ENCODE measurements at places on chromosomes 12 and 14.
A peak's percentile ranks its signal among the peaks of the same experiment; 100 is the strongest.

DNA sequence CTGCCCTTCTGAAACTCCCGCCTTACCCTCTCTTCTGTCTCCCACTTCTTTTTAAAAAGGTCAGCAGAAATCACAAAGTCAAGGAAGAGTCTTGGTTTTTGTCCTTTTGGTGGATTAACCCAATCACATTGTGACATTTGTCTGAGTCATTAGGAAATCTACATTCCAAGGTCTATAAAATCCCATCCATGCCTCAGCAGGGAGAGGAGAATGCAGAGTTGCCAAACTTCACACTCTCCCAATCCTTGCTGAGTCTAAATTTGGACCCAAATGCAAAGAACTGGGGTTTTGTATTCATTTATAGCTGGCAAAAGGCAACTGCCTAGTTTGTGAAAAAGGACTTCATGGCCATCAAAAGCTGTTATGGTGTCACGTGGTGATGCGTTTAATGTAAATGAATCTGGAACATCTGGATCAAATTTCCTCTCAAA is 67.9 kb downstream of the TMEM30B start:
- no peak for DNase-seq

- no peak for DNase-seq
Observed at GRCh38 chr14:90319173-90319572, 12.6 kb downstream of the NRDE2 start.

DNA sequence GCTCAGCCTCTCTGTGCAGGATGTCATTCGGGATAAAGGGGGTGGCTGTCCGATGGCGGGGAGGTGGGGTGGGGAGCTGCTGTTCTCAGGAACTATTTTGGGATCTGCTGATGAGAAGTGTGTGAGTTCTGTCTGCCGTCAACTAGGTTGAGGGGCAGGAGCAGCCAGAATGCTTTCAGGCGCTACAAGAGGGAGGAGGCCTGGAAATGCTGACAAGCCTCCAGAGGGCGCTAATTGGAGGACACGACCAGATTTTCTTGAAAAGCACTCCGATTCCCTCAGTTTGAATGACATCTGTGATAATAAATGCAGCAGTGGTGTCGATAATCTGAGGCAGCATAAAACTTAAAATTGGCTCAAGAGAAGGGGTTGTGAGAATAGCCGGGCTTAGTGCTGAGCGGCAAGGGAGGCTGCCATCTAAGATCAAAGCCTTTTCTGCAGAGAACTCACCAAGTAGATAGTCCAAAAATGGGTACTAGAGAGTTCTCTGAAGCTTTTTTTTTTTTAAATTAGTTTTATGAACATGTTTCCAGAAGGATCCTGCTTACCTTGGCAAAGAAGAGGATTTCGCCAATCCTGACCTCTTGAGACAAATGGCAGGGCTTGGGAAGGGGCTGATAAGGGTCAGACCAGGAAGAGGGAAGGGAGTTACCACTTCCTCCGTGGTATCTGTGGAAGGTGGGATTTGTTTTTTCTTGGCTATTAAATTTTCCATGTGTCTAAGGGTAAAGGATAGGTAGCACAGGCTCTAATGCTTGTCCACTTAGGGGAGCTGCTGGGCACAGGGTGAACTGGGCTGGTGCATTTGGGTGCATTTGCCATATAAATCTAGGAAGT is 94.4 kb downstream of the CRACR2A start:
- DNase-seq: peak; percentile 8

DNA sequence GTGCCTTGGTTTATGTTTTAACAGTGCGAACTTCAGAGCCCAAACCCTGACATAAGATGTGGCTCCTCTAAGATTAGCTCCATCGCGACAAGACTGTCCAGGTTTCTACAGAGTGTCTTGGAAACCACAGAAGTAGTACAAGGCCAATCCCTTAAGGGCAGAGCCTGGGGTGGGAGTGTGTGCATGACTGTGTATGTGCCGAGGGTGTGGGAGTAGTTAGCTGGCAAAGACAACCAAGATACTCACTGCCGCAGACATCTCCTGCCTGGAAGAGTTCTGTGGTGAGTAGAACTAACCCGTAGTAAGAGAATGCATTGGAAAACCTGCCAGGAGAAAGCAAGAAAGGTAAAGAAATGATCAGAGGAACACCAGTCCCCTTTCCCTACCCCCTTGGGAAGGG is 54.1 kb downstream of the DAO start:
- no peak for DNase-seq

DNA sequence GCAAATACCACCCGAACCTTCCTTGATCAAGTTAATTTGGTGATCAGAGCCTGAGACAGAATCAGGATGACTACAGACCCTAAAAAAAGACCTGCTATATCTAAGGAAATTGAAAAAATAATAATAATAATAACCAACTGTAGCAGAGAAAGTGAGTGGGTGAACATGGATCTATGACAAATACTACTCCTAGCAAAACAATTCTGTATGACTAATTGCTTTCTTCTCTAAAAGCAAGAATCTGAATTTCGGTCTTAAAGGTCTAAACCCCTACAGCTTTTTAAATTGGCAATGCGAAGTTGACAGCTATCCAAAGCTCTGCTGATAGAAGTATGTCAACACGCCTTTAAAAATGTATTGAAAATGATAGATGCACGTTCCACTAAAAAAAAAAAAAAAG is 102.2 kb downstream of the PRKAB1 start:
- DNase-seq: no peak

- no peak for DNase-seq
Observed at GRCh38 chr12:67989184-67989920, at the start of gene IFNG-AS1. IFNG-AS1 (plus strand) TSS chr12:67989447.

DNA sequence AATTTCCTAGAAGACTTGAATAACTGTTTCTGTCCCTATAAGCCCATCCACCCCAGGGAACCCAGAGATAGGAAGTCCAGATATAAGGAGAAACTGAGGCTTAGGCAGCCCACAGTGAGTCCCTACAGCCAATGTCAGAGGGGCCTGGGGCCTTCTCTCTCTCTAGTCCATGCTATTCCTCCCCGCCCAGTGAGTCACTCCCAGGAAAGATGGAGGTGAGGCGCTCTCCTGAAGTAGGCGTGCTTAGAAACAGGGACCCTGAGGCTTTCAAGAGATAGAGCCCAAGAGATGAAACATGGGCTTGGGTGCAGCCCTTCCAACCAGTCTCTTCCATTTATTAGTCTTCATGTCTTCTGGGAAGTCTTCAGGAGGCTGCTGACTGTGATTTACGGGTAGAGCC is 2.3 kb upstream of the SMUG1 start:
- no peak for DNase-seq

GRCh38 chr14:86892152-86892956 is 1100.6 kb downstream of the GALC start:
- no peak for DNase-seq

DNA sequence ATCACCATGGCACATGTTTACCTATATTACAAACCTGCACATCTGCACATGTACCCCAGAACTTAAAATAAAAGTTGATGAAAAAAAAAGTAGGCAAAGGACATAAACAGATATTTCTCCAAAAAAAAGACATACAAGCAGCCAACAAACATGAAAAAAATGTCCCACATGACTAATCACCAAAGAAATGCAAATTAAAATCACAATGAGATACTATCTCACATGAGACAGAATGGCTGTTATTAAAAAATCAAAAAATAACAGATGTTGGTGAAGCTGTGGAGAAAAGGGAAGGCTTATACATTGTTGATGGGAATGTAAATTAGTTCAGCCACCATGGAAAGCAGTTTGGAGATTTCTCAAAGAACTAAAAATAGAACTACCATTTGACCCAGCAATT is 68.0 kb upstream of the FAR2 start:
- DNase-seq: no peak

GRCh38 chr12:94686834-94687628 is 36.7 kb upstream of the TMCC3 start:
- DNase-seq: no peak

- DNase-seq: no peak
Observed at GRCh38 chr14:71141701-71142374, 234.6 kb downstream of the PCNX1 start.

GRCh38 chr14:68607081-68607866 is 185.6 kb downstream of the ZFP36L1 start:
- DNase-seq: no peak

DNA sequence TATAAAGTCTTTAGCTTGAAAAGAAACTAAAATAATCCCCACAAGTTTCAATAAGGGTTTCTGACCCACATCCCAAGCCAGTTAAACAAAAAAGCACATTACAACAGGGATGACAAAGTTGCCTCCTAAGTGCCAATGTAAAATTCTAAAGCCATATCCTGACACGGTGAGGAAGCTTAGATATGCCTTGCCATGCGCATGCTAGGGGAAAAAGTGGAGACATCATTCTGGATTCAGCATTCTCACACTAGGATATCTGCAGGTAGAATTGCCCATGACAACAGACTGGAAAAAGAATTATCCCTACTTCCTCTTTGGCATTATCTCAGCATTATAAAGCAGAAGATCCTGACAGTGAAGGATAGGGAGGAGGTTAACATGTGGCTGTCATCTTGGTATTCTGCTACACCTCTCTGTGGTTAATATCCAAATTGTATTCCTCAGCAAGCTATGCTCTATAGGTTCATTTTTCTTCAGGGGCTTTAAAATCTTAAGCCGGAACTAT is 4.9 kb downstream of the DUSP6 start:
- no peak for DNase-seq

DNA sequence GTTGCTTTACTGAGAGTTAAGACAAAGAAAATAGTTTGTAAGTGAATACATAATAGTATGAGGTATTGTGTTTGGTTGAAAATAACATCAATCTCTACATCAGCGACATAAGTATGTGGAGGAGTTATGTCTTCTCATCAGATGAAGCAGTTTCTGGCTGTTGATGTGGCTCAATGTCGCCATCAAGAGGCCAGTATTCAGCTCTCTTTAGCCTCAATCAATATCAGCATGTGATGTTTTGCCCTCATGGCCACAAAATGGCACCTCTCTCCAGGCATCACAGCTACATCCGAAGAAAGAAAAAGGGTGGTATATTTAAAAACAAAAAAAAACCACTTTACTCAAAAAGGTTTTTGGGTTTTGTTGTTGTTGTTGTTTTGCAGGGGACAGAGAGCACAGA is 302.3 kb upstream of the TMEM132C start:
- no peak for DNase-seq

GRCh38 chr12:98408681-98409080 is 106.7 kb upstream of the TMPO start:
- DNase-seq: no peak

GRCh38 chr12:93379981-93380361 is 2.2 kb downstream of the NUDT4 start:
- no peak for DNase-seq

- DNase-seq: no peak
Observed at GRCh38 chr12:42617622-42618021, 28.1 kb upstream of the PRICKLE1 start.

- no peak for DNase-seq
Observed at GRCh38 chr14:99407416-99407815, 73.2 kb downstream of the SETD3 start.

GRCh38 chr12:47079468-47079980 is at the start of the genes AMIGO2 and PCED1B:
AMIGO2 (minus strand) TSS chr12:47079959; CDS start chr12:47079002, 957 bp downstream.
PCED1B (plus strand) TSS chr12:47079621; CDS start chr12:47235064, 155,443 bp downstream.
- peak; percentile 84 for DNase-seq

DNA sequence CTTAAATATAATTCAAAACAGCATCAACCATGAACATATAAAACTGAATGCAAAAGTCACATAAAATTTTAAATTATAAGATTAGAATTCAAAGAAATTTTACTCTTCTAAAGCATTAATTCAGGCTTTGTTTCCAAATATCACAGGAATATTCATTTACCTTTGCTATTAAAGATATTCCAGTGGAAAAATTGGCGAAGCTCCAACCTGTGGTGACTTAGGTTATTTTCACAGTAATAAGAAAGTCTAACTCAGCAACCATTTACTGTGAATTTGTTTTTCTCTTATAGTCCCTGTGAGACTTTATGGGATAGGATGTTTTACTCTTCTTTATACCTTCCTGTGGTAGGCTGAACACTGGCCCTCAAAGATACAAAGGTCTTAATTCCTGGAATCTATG is 3.2 kb downstream of the WDR89 start:
- DNase-seq: no peak

- DNase-seq: no peak
Observed at GRCh38 chr12:57380300-57380699, 50.5 kb downstream of the R3HDM2 start.

DNA sequence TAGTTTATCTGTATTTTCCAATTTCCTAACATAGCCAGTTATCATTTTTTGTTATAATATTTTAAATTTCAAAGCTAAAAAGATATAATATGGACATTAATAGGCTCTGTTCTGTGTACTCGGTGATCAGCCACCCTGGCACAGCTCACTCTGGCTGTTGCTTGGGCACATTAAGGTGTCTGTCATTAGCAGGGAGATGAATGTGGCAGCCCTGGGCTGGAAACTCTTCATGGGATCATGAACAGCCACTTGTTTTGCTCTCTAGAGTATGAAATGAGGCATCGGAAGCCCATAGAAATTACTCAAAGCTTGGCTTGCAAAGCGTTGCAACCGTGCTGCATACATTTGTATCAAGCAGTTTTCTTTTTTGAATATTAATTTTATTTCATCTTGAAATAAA is 233.2 kb downstream of the DACT1 start:
- no peak for DNase-seq

GRCh38 chr12:94648578-94648977 is 1.8 kb downstream of the TMCC3 start:
- DNase-seq: no peak

GRCh38 chr12:26133521-26133920 is 8.7 kb upstream of the BHLHE41 start:
- DNase-seq: no peak

DNA sequence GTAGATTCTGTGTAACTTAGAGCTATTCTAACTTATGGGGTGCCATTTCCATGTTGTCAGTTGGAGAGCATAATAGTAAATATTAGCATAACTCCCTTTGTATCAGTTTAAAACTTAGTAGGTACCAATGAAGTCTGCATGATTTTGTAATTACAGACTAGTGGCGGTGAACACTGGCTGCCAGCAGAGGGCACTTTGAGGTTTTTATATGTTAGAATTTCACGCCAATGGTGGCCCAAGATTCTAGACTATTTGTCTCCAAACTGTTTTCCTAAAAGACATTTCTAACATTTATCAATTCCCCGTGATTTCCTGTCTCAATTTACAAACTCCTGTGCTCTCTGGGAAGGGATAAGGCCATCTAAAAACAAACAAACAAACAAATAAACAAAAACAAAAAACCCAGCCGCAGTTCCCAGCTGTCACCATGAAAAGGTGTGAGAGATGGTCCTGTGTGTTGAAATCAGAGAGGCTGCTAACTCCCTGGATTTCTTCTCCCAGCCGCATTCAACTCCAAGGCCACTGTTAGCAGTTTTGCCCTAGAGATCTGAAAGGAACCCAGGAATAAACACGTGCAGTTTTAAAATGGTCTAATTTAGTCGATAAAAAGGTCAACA is 57.6 kb downstream of the BRMS1L start:
- DNase-seq: peak; percentile 28

- no peak for DNase-seq
Observed at GRCh38 chr12:15014708-15015107, 41.9 kb downstream of the PDE6H start.
